ENCODE measurements at places on chromosomes 11 and 22.

- DNase-seq: no peak
Measured at GRCh38 chr22:47208630-47209029, 446.2 kb downstream of the TBC1D22A start.

- no peak for DNase-seq
Measured at GRCh38 chr22:43526946-43527345, 115.1 kb downstream of the MPPED1 start.

DNA sequence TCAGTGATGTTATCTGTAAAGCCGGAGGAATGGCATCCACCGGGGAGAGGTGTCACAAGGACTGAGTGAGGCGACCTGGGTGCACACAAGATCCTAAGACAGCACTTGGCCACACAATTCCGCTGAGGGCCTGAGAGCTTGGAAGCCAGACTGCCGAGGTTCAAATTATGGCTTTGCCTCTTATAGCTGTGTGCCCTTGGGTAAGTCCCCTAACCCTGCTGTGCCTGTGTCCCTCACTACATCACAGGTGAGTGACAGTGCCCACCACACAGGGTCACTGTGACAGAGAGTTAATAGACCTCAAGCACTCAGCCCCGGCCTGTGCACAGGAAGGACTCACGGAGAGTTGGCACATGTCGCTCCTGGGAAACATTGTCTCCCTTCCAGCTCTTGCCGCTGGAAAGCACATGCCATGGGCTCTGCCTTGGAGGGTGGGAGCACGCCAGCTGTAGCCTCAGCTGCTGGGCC lies 592 bp downstream of the RHOD start:
- no peak for DNase-seq

DNA sequence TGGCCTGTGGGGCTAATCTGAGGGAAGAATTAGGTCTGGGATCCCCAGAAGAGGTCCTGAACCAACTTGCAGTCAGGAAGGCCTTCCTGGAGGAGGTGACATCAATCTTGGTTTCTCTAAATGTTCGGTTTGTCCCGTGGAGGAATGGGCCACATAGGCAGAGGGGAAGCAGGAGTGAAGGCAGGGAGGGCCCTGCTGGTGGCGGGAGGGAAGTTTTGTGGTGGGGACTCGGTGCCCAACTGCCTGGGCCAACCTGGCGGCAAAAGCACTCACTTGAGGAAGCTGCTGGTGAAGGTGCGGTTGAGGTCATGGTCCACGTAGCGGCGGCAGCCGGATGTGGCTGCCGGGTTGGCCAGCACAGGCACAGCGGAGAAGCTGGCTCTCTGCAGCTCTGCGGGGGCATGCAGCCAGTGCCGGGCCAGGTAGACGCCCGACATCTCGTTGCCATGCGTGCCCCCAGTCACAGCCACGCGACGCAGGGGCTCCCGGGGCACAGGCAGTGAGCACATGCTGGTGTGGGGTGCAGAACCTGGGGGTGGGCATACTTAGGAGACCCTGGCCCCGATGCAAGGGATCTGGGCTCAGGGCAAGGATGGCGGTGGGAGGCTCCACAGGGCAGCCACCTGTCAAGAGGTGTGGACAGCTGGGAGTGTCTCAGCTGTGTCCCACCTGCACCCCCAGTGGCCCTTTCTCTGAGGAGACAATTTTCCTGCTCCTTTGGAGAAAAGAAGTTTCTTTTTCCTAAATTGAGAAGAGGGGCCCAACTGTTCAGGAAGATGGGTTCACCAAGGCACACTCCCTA lies 3.8 kb downstream of the ACY3 start:
- DNase-seq: no peak

DNA sequence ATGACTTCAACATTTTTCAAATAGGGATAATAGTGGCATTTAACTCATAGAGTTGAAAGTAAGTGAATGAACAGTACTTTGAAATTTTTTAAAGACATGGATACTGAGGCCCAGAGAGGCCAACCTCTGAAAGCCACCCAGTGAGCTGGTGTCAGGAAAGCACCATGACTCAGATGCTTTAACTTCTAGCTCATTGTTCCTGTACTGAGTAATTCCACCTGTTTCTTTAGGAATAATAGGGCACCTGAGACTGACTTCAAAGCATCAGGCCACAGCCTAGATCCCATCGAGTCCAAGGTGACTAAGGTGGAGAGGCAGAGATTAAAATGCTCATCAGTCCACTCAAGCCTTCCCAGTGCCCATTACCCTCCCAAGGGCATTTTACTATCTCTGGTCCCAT lies 491.8 kb upstream of the TENM4 start:
- DNase-seq: no peak

DNA sequence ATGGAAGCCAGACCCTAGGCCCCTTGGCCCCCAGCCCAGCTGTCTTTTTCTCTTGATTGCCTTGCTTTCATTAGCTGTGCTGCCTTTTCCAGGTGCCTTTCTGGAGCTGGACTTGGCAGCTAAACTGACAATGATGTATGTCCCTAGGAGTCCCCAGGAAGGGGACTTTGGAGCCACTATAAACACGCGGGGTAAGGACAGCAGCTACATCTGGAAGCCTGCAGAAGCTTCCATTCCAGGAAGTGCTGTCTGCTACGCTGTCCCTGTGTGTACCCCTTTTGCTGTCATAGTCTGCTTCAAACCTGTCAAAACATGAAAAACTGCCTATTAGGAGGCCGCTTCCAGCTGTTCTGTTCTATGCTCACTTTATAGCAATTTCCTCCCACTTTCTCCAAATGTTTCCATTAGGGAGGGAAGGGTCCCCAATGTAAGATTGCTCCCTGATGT lies 153.3 kb upstream of the RAG2 start:
- no peak for DNase-seq

DNA sequence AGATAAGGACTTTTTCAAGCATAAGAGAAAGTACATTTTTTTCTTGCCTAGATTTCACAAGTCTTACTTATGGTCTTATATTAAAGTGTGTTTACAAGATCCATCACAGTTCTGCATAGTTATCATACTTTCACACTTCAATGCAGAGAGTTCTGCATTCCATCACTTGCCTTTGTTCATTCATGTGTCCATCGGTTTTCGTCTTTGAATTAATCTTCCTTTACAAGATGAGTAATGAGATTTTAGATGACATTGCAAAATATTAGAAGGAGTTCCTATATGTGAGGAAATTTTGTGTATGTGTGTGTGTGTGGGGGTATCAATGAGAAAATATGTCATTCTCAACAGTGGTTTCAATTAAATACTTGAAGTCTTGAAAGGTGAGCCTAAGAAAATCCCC lies 98.1 kb upstream of the GUCY1A2 start:
- no peak for DNase-seq

GRCh38 chr22:39522567-39523300 lies 2.4 kb downstream of the ATF4 start:
- no peak for DNase-seq

DNA sequence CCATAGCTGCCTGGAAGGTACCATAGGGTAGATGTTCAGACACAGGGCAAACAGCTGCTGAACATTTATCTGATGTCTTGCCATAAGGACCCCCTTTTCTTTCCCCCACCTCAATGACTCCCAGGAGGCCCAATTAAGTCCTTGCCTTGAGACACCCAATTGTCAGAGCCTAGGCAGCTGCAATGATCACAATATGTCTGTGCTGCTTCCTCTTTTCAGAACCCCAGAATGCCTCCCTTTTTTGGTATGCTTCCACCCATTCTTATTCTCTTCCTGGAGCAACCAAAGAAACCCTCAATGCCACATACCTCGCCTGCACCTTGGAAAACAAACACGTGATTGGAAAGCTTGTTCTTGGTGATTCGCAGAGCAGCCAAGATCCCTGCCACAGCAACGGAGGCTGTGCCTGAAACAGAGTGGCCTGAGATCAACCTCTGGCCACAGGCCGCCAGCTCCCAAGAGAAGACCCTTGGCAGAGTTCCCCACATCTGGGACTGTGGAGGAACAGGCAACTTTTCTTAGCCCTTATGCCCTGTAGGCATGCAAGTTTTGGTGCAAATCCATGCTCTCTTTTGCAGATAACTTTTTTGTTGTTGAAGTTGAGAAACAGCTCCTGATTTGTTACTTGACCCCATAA lies 75.4 kb downstream of the CCDC81 start:
- no peak for DNase-seq

- no peak for DNase-seq
Measured at GRCh38 chr22:27317096-27317495, 484.5 kb downstream of the MN1 start.

DNA sequence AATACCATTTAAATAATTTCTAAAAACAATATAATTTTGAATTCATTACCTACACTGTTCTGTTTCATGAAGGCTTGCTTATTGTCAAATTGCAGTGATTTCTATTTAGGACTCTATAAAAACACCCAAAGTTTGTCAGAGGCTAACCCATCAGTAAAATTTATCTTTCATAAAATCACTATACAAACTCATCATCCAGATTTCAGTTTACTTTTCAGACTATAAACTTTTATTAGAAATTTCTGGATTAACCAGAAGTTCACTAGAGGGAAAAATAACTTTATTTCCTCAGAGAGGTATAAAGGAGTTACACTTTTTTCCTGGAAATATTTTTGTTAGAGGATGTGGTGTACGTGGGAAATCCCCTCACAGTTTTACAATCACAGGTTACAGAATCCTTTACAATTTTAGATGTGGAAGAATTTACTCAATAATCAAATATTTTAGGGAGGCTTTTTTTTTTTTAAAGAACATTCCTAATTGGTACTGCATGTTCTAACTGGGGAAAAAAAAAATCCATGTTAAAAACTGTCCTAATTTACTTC lies 176.7 kb downstream of the SWAP70 start:
- no peak for DNase-seq

- DNase-seq: no peak
Measured at GRCh38 chr11:76597533-76598425, 72.8 kb downstream of the LRRC32 start.

GRCh38 chr11:62104816-62105653 lies 18.8 kb upstream of the INCENP start:
- no peak for DNase-seq

DNA sequence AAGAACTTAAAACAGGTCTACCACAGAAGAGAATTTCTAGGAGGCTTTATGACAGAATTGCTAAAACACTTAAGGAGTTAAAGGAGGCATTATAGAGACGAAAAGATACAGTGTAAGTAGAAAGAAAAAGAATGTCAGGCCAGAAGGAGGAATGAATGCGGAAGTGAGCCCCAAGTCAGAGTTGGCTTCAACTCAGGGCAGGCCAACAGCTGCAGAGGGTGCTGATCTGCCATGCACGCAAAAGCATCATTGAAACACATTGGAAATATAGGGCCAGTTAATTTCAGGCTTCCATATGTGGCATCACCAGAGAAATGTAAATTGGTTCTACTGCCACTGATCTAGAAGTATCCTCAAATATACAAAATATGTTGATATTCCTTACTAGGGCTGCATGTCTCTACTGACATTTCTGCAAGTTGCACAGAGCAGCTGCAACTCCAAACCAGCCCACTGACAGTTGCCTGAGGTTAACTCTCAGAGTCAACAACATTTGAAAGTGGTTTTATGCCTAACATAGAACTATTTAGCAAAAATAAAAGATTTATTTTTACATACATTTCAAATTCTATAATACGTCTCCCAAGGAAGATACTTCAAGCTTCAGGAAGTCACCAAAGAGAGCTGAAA lies 324.1 kb downstream of the C11orf87 start:
- no peak for DNase-seq

- peak; percentile 39 for DNase-seq
Measured at GRCh38 chr22:32123657-32124056, 35.4 kb downstream of the C22orf42 start.

DNA sequence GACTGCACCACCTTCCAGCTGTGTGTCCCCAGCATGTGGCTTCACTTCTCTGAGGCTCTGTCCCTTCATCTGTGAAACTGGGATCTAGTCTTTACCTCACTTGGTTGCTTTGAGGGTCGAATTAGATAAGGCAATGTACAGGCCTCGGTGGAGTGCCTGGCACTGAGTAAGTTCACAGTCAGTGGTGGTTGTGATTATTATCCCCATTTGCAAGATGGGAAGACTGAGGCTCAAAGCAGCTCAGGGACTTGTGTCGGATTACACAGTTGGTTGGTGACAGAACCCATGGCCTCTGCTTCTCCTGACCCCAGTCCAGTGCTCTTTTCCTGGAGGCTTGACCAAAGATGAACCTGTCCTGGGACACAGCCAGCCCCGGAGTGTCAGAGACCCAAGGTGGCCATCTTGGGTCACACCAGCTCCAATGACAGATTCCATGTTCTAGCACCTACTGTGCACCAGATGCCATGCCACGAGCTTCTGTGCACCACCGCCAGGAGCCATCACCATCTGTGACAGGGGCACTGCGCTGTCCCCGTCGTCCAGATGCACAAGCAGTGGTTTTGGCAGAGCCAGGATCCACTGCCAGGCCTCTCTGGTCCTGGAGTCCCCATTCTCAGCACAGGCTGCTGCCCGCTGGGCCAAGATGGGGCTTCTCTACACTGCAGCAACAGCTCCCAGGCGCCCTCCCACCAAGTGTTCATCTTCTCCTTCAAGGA lies 60.5 kb downstream of the IGLL1 start:
- no peak for DNase-seq

GRCh38 chr11:118267486-118267885 lies 3.4 kb upstream of the MPZL2 start:
- no peak for DNase-seq

GRCh38 chr11:21037850-21038249 lies 368.5 kb downstream of the NELL1 start:
- DNase-seq: no peak

DNA sequence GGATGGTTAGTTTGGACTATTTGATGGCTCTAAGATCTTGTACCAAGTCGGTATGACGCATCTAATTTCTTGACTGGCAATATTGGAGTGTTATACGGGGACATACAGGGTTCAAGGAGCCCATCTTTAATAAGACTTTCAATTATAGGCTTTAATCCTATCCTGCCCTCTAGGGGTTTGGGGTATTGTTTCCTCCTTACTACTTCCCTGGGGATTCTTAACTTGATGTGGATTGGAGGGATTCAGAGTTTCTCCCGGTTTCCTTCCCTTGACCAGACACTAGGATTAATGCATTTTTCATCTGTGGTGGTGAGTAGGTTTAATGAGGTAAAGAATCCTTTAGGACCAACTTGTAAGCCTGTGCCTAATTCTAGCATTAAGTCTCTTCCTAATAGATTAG lies 18.8 kb downstream of the CYP2D6 start:
- DNase-seq: peak; percentile 26

GRCh38 chr11:29328961-29329441 lies 687.8 kb downstream of the KCNA4 start:
- peak; percentile 29 for DNase-seq

GRCh38 chr11:33172345-33172744 lies 11.1 kb upstream of the CSTF3 start:
- no peak for DNase-seq

DNA sequence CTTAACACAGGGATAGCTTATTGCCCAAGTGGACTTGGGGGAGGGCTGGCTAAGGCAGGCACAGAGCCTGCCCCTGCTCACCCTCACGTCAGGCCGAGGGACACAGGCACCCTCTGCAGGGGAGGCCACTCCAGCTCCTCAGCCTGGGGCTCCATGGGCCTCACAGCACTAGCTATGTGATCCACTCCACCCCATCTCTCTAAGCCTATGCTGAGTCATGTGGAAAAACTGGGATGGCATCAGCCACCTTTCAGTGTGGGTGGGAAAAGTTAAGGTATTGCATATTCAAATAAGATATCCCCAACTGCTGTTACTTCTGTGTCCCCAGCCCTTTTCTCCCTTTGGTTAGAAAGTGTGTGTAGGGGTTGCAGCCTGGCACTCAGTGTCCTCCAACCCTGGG lies 22.3 kb downstream of the RANGAP1 start:
- no peak for DNase-seq

GRCh38 chr11:70127653-70128434 lies 49.7 kb downstream of the ANO1 start:
- no peak for DNase-seq

Data from iPS-NIHi11 (cell line).